ENCODE measurements at places on chromosomes 3 and 15. TPM values are rescaled to one million over a fixed set of nuclear protein-coding genes. Genes with fewer than 3 reads are reported as not detected.

- no peak for DNase-seq
These were observed 13.2 kb upstream of the CNTN6 start for GRCh38 chr3:1079662-1080061.

GRCh38 chr3:55243678-55244077, 243.4 kb downstream of the WNT5A start:
- no peak for DNase-seq

- no peak for DNase-seq
These were observed 59.1 kb downstream of the RGMA start for GRCh38 chr15:93029836-93030429.

DNA sequence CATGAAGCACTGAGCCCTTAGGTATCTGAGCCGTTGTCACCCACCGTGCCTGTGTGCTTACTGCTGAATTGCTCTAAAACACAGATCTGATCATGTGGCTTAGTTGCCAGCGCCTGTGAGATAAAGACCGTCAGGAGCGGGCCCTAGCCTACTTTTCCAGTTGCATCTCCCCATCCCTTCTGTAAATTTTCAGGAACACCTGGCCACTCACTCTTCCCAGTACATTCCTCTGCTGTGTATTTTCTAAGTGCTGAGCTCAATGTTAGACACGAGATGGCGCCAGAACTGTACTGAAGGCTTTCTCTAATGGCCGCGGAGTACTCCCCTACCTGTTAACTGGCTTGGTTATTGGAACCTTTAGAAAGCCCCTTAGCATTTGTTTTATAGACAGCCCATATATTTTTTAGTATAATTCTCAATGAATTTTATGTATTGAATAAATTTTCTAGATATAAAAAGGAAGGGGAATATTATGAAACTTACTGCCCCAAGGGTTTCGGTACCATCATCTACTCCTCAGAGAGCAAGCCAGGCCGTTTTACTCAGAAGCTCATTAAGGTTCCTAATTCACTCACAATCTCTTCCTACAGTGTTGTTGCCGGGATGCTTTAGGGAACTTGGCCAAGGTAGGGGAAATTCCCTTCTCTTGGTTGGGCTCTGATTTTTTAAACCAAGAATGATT, 16.7 kb upstream of the WNT7A start:
- DNase-seq = peak; percentile 16

GRCh38 chr15:57287123-57287521, 89.2 kb upstream of the CGNL1 start:
- DNase-seq = no peak

DNA sequence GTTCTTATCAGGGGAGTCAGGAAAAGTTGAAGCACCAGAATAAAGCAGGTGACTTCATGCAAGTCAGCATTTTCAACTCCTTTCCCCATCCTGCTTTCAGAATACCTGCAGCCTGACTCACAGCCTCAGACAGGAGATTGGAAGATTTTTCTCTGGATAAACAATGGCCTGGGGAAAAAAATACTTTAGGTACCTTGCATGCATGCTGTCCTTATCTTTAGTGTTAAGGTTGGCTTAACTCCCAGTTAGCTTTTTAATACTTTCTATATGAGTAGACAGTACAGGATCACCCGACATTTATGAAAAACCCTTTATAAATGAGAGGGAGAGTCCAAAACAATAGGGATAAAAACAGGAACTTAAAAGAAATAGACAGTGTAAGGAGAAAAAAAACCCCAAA, 53.6 kb downstream of the PAK2 start:
- DNase-seq = no peak

GRCh38 chr15:35751413-35752133, 205.6 kb upstream of the DPH6 start:
- DNase-seq = peak; percentile 12

DNA sequence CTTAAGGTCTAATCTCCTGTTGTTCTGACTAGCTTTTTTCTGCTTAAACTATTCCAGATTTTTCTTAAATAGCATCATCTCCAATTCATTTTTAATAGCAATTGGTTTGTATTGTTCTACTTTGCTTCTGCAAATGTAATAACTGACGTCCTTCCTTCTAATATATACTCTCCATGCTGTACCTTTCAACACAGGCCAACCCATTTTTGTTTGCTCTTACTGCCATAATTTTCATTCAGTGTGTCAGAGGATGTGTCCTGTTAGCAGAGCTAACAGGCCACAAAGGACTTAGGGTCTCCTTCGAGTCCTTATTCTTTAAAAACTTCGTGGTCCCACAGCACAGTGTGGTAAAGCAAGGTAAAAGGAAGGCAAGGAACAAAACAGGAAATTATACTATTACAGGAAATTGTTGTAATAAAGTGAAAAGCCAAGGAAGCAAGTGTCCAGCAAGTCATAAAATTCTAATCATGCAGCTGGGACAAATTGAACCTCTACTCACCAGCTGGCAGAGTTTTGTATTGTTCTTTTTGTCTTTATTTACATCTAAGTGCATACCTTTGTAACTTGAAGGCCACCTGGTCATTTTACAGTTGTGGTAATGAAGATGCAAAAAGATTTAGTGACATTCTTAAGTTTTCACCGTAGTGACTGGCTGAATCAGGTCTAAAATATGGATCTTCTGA, 64.9 kb upstream of the ZBTB20 start:
- no peak for DNase-seq

- DNase-seq = no peak
These were observed 13.5 kb downstream of the CCPG1 start for GRCh38 chr15:55394694-55395093.

DNA sequence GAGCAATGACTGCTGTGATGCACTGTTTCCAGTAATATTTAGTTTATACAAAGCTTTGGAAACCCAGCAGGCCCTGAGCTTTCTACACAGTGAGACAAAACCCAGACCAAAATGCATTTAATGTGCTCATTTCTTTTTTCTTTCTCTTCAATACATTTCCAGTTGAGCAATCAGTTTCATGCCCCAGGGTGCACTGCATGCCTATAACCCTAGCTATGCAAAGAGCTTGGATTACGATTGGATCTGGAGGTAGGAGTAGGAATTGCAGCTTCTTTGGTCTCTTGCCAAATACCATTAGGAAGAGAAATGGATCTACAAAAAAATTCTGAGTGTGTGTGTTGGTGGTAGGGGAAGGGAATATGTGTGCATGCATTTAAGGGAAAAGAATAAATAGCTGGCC, 1001.4 kb downstream of the SQOR start:
- DNase-seq = no peak

DNA sequence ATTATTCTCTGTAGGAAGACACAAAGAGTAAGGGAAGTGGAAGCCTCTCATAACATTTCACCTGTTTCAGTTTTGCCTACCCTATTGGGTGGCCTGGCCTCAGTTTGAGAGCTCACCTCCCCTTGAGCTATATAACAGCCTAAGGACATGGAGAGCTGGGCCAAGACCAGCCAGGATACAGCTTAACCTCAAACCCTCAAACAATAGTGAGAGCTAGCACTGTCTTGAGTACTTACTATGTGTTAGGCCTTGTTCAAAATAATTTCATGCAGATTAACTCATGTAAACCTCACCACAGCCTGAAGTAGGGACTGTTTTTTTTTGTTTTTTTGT, 15.0 kb upstream of the TBL1XR1 start:
- DNase-seq = no peak

GRCh38 chr3:44601749-44602148, 17.0 kb downstream of the ZNF660 start:
- no peak for DNase-seq

DNA sequence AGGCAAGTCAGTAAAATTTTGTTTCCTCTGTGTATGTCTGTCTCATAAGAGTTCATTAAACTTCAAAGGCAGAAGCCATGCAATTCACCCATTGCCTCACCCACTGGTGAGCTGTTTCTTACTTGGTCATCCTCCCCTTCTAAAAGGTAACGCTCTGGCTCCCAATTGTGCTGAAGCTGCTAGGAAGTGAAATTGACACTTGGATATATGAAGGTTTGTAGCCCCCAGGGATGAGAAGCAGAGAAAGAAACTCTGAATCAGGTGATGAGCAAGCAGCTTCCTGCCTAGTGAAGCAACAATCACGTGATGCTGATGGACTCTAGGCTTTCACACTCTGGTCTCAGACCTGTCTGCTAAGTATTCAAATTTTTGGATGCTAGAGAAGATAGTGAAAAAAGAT, 70.7 kb downstream of the CD200R1L start:
- DNase-seq = no peak

GRCh38 chr3:99866261-99866761, 48.6 kb downstream of the CMSS1 start:
- DNase-seq = peak; percentile 41

DNA sequence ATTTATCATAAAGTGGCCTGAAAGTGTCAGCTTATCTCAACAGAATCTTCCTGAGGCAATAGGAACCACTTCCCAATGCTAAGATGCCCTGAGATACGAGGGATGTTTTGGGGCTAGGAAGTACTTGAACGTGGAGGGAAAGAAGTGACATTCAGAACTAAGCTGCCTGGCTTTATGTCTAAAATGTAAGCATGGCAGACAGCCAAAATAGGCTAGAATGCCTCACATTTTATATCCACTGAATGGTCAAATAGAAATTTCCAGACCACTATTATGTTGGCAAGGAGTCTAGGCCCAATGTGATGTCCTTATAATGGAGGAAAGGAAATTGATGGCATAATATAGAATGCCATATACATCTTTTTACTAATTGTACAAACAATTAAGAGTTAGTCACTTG, 154.9 kb downstream of the PEX5L start:
- no peak for DNase-seq

DNA sequence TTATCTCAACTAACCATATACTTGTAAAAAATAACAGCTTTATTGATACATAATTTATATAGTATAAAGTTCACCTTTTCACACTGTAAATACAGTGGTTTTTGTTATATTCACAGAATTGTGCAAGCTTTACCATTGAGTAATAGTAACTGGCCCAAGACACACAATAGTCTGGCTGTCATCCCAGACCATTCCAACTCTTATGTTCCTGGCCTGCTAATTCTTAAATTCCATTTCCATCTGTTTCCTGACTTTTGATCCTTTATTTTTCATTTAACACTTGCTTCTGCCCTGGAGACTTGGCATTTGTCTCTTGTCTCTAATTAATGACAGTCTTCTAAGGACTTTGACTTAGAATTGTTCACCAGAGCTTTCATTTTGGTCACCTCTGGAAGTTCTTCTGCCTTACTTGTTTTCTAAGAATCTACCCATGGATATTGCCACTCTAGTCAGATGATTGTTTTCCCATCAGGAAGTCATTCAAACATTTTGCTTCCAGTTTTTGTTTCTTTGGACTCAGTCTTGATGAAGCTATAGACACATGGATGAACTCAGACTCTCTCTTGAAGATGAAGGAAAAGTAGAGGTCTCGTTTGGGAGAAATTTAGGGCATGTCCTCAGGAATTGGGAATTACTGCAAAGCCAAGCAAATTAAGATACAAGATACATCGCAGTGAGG, 27.2 kb upstream of the PLSCR4 start:
- no peak for DNase-seq

DNA sequence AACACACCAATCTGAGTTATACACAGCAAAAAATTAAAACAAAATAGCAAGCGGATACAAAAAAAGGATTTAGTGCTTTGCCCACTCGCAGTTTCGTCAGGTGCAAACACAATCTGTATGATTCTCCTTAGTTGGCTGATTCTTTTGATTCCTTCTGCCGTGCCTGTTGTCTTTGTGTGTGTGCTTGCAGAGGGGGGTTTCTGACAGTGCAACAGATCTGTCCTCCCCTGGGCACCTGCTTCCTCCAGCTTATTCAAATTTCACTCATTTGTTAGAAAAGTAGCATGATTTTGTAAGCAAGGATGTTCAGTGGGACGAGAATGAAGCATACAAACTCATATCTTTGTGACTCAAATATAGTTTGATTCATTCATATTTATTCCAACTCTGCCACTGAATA, 74.0 kb upstream of the NEO1 start:
- DNase-seq = no peak

- no peak for DNase-seq
These were observed 27.6 kb downstream of the CNOT10 start for GRCh38 chr3:32712506-32713055.

DNA sequence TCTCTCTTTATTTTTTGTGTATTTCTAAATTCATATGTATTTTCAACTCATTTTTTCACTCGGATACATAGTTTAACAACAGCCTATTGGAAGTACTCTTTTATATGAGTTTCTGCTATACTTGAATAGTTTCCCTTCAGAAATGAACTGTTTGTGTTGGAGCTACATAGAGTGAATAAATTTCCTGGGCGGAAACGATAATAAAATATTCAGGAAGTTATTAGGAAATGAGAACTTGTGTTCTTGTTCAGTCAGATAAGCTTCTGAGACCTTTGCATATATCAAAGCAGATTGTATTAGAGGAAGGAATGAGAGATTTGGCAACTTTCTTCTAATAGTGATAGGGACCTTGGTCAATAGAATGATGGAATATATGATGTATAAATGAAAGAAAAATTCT, 27.3 kb downstream of the NEO1 start:
- no peak for DNase-seq

GRCh38 chr15:49380912-49381311, 42.1 kb upstream of the FGF7 start:
- DNase-seq = no peak

- no peak for DNase-seq
These were observed 718.9 kb downstream of the NLGN1 start for GRCh38 chr3:174116421-174116820.

DNA sequence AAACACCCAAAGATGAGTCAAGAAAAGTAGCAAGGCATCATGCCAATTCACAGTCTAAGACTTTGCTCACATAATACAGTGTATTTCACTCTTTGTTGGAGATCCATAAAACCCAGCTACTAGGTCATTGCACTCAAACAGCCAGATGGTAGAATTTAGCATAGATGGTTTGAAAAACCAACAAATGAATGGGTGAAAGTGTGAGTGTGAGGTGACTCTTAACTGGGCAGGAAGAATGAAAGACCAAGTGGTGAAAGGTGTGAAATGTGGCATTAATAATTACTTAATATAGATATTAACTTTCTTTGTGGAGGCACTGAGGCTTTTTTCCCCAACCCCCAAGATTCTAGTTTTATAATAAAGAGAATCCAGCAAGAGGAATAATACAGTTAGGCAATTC, 159.5 kb downstream of the SQOR start:
- no peak for DNase-seq

GRCh38 chr3:195239121-195239520, 31.8 kb downstream of the XXYLT1 start:
- no peak for DNase-seq

- DNase-seq = no peak
These were observed 72.9 kb downstream of the MOBP start for GRCh38 chr3:39540162-39540921.

POPDC2 gene
- 3.5 TPM for total RNA-seq

SYNM gene
- total RNA-seq = 1.4 TPM

PCOLCE2 gene
- 0.41 TPM for total RNA-seq

NAALADL2 gene
- total RNA-seq = 0.41 TPM

UROC1 gene
- total RNA-seq = not detected

PLCB2 gene
- 33.8 TPM for total RNA-seq

KNL1 gene
- total RNA-seq = 25.7 TPM

GMNC gene
- not detected for total RNA-seq

HES1 gene
- total RNA-seq = 4.7 TPM

MCF2L2 gene
- total RNA-seq = 1.6 TPM

GOLGA8J gene
- total RNA-seq = not detected

Data from GM12878 (cell line).